ENCODE measurements at places on chromosomes 7 and 10. TPM values are rescaled to one million over a fixed set of nuclear protein-coding genes. Genes with fewer than 3 reads are reported as not detected.

The GNAT3 gene
- not detected for total RNA-seq

GRCh38 chr7:135900065-135900546 is 77.1 kb downstream of the MTPN start:
- no peak for DNase-seq

The CCL24 gene
- not detected for total RNA-seq

- no peak for DNase-seq
Measured at GRCh38 chr10:16483241-16483917, 38.3 kb downstream of the C1QL3 start.

DNA sequence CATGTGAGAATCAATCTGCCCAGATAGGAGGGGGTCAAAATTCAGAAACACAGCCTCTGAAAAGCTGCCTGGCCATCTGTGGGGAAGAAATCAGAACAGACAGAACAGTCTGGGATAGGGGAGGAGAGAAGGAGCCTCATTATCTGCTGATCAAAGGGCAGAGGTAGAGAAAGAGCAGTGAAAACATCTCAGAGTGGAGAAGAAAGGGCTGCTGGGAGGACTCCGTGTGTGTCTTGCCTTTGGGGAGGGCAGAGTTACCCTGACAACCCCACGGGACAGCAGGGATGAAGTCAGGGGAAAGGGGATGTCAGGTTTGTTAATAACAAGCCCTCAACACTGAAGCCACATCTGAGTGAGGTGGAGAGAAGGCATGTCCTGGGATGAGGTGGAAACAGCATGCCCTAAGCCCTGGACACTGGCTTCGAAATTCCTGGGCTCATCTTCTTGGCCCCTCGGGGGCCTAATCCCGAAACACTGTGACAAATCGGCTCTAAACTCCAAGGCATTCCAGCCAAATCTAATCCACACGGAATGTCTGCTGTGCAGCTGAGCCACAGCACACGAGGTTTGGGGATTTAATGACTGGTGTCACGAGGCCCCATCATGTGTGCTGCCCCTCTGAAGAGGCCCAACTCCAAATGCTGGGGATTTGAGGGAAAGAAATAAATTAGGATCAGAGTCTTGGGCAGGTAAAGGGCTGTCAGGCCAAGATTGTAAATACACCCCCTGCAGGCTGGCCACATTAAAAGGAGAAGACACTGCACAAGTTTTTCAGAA is 82.8 kb upstream of the FGFR2 start:
- DNase-seq = no peak

DNA sequence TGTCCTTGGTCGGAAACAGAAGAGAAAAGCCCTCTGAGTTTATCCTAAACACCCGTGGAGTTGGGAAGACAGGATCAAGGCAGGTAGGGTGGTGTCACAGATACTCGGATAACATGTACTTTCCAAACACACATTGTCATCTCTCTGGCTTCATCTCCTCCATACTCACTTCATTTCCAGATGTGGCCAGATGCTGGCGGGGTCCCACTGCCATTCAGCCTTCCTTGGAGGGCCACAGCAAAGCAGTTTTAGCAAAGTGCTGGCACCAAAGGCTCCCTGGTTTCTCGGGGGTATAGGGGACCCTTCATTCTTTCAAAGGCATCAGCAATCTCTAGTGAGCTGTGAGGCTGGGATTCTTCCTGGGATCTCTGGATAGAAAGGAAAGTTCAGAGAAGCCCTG is 539.5 kb downstream of the TCERG1L start:
- DNase-seq = no peak

Measured in neural crest cell (in vitro differentiated cells).